GM12878 (cell line): ENCODE measurements at places on chromosomes 7 and 10. TPM values are rescaled to one million over a fixed set of nuclear protein-coding genes. Genes with fewer than 3 reads are reported as not detected.
A peak's percentile ranks its signal among the peaks of the same experiment; 100 is the strongest.

The ANKIB1 gene
- 33.8 and 36.0 TPM in 2 replicates for total RNA-seq

The TEX36 gene
- not detected in 2 replicates for total RNA-seq

DNA sequence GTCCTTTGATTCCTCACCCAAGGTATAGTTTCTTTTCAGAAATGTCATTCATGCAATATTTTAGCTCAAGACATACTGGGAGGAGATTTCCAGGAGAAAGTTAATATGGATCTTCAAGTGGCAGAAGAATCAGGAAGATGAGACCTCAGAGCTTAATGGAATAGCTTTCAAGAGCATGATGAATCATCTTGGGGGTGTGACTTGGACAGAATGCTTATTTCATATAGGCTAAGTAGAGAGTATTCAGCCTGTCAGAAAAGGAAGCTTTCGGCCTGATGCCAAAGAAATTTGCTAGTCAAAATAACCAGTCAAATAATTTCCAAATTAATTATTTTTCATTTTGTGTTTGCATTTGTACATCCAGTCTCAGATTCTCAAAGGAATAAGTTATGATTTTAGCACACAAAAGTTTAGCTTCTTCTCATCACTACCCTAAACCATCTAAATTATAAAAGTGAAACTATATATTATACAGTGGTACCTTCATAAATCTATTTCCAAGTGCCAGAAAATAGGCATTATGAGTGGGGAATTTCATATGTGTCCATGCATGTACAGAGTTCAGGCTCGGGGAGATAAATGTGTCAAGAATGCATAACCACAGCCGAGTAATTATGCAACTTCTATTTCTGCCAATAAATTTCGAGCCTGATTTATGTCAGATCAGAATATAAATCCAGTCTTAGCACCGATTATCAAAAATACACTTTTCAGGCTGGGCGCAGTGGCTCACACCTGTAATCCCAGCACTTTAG, 27.3 kb upstream of the CALD1 start:
- no peak for DNase-seq

The EGR2 gene
- 24.8 and 28.2 TPM in 2 replicates for total RNA-seq

The TRPV5 gene
- not detected in 2 replicates for total RNA-seq

DNA sequence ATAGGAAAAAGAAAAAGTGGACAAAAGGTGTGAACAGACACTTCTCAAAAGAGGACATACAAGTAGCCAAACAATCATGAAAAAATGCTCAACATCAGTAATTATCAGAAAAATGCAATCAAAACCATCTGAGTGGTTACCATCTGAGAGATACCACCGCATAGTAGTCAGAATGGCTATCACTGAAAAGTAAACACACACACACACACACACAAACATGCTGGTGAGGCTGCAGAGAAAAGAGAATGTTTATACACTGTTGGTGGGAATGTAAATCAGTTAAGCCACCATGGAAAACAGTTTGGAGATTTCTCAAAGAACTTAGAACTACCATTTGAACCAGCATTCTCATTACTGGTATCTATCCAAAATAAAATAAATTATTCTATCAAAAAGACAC, 145.7 kb downstream of the CYP26A1 start:
- no peak for DNase-seq

DNA sequence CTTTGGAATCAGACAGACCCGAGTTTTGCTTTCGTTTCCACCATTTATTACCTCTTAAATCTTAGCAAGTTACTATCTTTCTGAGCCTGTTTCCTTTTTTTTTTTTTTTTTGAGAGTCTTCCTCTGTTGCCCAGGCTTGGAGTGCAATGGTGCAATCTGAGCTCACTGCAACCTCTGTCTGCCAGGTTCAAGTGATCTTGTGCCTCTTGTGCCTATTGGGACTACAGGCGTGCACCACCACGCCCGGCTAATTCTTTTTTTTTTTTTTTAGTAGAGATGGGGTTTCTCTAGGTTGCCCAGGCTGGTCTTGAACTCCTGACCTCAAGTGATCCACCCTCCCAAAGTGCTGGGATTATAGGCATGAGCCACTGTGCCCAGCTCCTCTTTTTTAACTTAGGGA, 79.5 kb upstream of the LRRC17 start:
- DNase-seq: no peak

- DNase-seq: no peak
Measured at GRCh38 chr10:129758207-129759021, 205.7 kb downstream of the EBF3 start.

The GHRHR gene
- total RNA-seq: not detected in 2 replicates

The INSYN2A gene
- total RNA-seq: not detected in 2 replicates

- no peak for DNase-seq
Measured at GRCh38 chr7:158631574-158632195, 44.1 kb upstream of the PTPRN2 start.

DNA sequence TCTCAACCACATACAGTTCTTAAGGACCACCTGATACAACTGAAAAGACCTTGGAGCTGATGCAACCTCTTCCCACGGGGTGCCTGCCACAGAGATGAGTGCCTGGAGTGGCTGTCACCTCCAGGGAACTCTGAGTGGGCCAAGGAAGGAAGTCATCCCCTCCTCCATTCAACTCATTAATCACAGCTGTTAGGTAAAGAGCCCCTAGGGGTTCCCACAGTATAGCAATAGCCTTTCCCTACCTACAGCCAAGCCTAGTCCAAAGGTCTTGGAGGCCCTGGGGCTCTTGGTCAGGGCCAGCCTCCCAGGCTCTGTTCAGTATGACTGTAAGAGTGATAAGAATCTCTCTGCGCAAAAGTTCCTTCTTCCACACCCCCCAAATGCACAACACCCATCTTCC, 70.4 kb upstream of the NFE2L3 start:
- no peak for DNase-seq

- no peak for DNase-seq
Measured at GRCh38 chr10:85609509-85609908, 757.1 kb downstream of the GRID1 start.

The TAS2R41 gene
- total RNA-seq: not detected in 2 replicates

The CAV1 gene
- 1.0 and 1.7 TPM in 2 replicates for total RNA-seq

The RAB19 gene
- 0.35 TPM in 1 of 2 replicates, not detected in the other for total RNA-seq

The CLDN15 gene
- total RNA-seq: 8.3 and 8.7 TPM in 2 replicates

The ITGA8 gene
- 0.03 TPM in 1 of 2 replicates, not detected in the other for total RNA-seq

DNA sequence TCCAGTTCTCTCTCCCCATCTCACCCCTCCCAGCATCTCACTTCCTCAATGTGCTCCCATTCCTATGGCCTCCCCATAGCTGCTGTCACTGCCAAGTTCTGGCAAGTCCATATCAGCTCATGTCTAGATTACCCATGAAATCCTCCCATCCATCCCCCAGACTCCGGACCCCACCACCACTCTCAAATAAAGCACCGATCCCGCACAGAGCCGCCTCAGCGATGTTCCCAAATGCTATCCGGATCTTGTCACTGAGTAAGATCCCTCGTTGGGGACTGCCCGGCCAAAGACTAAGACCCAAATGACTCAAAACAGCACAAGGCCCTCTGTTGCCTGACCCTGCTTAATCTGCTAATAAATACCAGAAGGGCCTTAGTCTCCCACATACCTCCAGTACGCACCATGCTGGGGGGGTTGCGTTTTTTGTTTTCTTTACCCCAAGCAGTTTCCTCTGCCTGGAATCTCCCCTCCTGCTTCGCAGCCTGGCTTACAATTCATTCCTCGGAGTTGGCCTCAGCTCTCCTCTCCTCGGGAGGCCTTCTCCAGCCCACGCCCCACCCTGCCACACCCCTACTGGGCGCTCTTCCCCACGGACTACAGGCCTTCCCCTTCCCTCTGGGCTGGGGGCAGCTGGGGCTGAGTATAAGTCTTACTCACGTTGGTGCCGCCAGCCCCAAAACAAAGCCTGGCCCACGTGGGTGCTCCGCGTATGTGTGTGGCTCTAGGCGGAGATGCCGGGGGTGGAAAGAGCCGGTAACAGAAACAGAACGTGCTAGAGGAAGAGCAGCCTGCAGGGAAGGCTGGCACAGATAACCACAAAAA, 1.8 kb upstream of the DUSP5 start:
- DNase-seq: no peak

- DNase-seq: no peak
Measured at GRCh38 chr10:30349967-30350735, 1.1 kb upstream of the MTPAP start.

DNA sequence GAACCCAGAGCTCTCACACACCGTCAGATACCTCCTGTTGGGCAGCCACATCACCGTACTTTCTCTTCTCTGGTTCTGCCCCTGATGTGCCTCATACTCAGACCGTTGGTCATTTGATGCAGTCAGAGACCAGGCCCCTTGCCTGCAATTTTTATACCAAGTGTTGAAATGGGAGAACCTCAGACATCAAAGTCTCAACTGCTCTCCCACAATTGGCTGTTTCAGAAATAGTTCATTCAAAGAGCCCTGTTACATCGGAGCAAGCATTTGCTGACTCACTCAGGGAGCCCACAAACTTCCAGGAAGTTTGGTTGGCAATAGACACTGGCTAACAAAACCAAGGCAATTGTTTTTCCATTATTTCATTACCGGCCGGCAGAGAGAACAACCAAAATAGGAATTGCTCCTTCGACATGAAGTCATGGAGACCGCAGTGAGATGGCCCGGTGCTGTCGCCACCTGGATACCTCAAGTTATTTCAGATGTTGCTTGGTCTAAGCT, 33.5 kb upstream of the ADAM12 start:
- no peak for DNase-seq

The PNPLA8 gene
- 10.5 TPM in 2 replicates for total RNA-seq

GRCh38 chr10:62545160-62546066, 171.2 kb downstream of the ZNF365 start:
- no peak for DNase-seq

- DNase-seq: no peak
Measured at GRCh38 chr7:28095231-28095630, 85.4 kb downstream of the JAZF1 start.

- DNase-seq: no peak
Measured at GRCh38 chr10:29987471-29987870, 71.9 kb downstream of the JCAD start.

GRCh38 chr7:102310414-102310815, 23.7 kb downstream of the SH2B2 start:
- DNase-seq: no peak

GRCh38 chr10:120490288-120490687, 33.3 kb downstream of the PLPP4 start:
- DNase-seq: no peak

- no peak for DNase-seq
Measured at GRCh38 chr7:45606931-45607330, 32.8 kb downstream of the ADCY1 start.

DNA sequence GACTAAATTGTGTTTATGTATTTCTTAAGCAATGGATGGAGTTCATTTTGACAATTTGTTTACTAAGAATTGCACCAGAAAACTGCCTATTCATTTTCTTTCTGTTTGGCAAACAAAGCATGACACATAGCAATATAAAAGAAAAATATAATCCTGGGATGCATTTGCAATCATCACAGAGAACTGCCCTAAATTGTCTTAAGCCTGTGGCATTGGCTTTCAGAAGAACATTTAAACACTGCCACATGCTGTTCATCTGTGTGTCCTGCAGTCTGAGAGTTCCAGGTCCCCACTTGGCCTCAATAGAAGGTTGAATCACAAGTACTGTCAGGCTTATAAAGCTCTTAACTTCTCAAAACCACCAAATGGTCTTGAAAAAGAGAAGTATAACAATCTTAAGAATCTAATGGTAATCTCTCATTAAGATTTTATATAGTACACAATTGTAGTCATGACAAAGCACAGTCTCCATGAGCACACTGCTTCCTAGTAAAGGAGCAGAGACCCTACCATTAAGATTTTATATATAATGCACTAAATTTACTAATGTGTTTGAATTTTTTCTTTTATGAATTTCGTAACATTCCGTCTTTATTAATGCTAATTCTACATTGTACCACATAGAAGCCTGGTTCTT, 29.9 kb downstream of the RNLS start:
- DNase-seq: peak; percentile 45

DNA sequence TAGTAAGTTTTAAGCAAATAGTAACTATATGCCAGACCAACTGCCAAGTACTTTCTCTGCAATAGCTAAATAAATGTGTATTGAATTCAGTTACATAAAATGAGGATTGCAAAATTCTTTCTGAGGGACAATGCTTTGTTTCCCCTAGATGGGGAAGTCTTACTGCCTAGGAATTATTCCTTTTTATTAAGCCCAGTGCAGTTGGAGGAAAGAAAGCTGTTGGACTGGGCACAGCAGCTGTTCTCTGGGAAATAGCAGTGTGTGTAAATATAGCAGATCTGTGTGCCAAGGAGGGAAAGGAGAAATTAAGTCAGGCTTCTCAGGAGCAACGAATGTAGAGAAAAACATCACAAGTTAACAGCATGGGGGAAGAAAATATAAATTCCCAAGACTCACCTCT, 77.1 kb downstream of the SEC23IP start:
- DNase-seq: no peak

The CTAGE15 gene
- total RNA-seq: 0.32 and 0.49 TPM in 2 replicates
